NCI-H1930 (cell line): ENCODE measurements at places on chromosomes 3 and 15.

- DNase-seq: peak; percentile 20
Measured at GRCh38 chr3:9291821-9292410, 42.5 kb upstream of the SRGAP3 start.

DNA sequence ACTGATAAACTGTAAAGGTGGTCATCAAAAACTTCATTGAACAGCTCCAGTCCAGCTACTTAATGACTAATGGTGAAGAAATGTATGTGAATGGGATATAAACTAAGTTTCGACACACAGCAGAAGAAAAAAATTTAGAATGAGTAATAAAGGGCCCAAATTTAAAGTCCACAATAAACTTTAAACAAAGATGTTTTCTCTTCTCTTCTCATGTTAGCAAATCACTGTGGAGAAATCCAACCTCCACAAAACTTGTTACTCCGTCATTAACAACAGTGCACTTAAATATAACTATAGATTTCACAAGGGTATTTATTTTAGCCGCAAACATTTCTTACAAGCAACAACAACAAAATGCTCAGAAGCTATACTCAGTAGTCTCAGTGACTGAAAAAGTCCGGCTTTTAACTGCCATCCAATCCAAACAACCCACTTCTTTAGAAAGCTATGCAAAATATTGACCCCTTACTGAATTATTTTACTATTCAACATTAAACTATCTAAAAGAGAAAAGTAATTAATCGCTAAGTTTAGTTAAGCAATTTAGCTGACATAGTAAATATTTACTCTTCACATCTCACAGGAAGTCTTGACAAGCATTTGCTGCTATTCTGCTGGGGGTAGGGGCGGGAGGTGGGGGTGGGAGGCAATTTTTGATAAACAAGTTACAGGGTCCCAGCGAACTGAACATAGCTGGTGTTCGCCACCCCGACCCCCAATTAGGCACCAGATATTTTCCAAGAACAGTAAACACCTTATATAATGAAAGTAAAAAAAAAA, 2.4 kb downstream of the IGF2BP2 start:
- DNase-seq: no peak

GRCh38 chr3:3196148-3196861, 16.8 kb upstream of the CRBN start:
- DNase-seq: no peak

DNA sequence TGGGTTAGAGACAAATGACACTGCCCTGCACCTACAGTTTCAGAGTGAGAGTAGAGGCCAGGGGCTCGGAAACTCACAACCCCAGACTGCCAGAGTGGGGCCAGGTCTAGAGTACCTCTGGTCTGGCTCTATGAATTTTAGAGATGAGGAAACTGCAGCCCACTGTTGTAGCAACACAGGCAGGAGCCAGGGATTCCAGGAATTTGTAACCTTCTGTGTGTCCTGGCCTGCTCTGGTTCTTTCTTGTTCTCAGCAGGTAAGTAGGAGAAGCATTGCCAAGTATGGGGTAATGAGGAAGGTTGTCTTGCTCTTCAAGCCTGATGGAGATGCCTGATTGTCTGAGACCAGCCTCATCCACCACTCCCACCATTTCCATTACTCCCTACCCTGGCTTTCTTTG, 221.8 kb downstream of the UACA start:
- DNase-seq: peak; percentile 17

DNA sequence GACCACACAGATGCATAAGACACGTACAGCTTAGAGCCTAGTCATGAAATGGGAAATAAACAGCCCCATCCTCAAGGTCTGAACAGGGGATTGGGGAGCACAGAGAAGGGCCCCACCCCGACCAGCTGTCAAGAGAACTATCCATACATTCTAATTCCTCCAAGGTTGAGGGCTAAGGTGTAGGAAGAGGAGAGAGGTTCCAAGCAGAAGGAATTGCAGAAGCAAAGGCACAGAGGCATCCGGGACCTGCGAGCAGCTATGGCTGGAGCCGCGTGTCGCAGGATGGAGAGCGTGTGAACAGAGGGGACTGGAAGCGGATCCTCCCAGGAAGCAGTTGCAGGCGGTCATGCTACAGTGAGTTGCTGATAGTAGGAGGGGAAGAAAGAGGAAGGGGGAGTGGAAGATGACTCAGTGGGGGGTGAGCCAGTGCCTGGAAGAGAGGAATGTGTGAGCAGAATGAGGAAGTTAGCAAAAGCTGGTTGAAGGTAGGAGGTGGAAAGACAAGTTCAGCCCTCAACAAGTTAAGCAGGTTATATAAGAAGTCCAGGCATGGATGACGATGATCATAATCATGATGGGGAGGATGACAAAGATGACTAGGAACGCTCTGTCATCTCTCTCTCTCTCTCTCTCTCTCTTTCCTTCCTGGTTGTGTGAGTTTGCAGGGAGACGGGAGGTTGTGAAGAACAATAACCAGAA, 89.7 kb downstream of the LIPC start:
- no peak for DNase-seq

DNA sequence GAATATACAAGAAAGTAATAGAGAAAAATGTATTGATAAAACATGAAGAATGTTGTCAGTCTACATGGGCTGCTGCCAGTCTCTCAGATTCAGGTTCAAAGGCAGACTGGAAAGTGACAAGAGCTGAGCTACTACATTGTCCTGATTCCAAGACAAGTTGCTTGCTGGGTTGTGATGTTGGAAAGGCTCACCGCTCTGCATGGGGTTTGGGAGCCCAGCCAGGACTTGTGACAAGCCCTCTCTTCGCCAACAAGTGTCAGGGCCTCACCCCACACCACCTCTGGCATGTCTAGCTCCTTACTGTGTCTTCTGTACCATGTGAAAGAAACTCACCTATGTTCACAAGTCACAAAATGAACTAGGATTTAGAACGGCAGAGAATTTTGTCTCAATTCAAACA, 43.0 kb upstream of the SH3GL3 start:
- DNase-seq: no peak

DNA sequence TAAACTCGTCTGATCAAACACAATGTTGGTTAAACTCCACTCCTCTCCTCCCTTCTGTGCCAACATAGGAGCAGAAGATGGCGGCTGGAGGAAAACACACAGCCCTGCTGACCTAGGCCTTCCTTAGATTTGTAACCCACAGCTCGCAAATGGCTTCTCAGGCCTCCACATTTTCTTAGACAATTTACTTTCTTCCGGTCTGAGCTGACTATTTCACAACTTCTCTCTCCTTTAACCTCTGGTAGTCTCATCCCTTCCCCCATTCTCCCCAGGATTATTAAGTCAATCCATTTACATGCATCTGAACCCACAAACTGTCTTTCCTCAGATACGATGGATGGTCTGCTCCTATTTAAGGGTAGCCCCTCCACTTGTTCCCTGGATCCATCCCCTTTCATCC, 25.7 kb upstream of the ULK4 start:
- DNase-seq: no peak

- no peak for DNase-seq
Measured at GRCh38 chr3:171727288-171727687, 83.0 kb downstream of the PLD1 start.

- no peak for DNase-seq
Measured at GRCh38 chr15:66097151-66098021, 156.2 kb downstream of the MEGF11 start.

GRCh38 chr3:195063581-195064193, 207.3 kb downstream of the XXYLT1 start:
- DNase-seq: no peak

DNA sequence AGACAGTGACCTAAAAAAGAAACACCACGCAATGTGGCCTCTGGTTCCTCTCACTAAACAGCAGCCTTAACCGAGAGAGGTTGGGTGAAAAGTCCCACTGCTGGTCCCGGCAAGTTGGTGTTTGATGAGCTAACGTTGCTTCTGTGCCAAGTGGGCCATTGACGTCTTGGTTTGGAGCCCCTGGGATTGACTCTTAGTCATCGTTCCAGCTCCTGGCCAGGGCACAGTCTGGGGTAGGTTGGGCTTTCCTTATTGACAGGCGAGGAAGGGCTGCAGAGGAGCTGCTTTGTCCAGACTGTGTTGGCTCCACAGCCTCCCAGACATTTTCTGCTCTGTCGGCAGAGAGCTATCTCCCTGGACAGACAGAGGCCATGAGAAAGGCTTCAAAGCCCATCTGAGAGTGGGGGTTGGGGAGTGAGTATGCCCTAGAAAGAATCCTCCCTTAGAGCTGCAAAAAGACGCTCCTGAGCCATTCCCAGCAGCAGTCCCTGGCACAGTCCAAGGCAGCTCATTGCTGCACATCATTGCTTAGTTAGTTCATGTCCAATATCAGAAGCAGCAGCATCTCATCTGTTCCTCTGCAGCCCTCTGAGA, 28.6 kb upstream of the C3orf80 start:
- no peak for DNase-seq

DNA sequence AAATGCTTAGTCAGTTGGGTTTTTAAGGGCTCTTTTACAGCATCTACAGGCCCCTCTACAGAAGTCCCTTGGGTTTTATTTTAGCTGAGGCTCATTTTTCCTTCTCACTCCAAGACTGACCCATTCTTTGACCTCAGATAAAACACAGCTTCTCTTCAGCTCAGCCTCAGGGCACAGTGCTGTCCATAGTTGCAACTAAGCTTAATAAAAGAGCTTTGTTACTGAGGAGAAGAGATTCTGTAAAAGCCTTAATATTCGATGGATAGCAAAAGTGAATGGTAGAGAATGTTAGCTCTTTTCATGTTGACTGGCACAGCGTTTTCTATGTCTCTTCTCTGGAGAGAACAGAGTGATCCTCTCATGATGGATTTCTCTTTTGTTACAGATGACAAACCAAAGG, 277.9 kb downstream of the BBX start:
- DNase-seq: no peak

GRCh38 chr15:69830876-69831275, 266.8 kb downstream of the TLE3 start:
- DNase-seq: no peak

DNA sequence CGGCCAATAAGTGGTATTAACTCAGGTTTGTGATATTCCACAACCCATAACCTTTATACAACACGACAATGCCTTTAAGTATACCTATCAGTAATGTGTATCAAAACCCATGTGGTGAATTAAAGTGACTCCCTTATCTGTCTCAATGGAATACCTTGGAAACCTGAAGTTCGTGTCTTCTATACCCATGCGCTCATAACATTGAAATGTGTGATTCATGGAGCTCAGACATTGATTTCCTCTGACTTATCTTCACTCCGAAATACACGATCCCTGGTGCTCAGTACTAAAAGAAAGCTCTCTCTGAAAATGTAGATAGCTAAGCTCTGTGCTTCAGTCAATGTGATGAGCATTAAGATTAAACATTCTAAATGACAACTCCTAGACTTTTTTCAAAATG, 140.3 kb downstream of the TBC1D5 start:
- DNase-seq: no peak

- DNase-seq: no peak
Measured at GRCh38 chr3:46293035-46293724, 50.9 kb downstream of the CCR3 start.

DNA sequence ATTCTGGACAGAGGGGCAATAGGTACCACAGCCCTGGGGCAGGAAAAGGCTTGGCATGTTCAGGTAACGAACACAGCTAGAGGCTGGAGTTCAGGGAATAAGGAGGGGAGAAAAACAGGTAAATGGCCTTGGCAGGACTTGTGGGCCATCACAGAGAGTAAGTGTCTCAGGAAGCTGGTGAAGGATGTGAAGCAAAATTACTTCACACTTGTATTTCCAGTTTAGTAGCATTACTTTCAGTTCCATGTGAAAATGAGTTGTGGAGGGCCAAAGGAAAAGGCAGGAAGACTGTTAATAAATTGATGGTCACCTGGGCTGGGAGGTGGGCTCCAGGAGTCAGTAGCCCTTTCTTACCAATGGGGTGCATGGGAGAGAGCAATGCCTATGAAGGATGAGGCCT, 25.6 kb downstream of the TRIM42 start:
- no peak for DNase-seq

- DNase-seq: no peak
Measured at GRCh38 chr15:51232581-51232980, 105.8 kb downstream of the CYP19A1 start.
